ENCODE measurements at places on chromosomes 11 and 22.

DNA sequence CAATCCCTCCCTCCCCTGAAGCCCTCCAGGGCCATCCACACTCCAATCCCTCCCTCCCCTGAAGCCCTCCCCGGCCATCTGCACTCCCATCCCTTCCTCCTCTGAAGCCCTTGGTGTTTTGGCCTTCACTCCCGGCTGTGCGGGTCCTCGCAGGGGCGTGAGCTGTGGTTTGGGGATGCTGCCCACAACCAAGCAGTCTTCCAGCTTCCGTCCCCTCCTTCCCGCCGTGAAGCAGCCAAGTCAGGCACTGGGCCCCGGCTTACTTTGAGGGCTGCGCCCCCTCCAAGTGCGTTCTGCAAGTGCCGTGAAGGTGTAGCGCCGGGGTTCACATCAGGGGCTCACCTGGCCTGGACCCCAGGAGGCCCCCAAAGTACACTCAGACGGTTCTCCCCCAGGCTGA, 335.9 kb downstream of the BRD1 start:
- DNase-seq, result peak; percentile 56

DNA sequence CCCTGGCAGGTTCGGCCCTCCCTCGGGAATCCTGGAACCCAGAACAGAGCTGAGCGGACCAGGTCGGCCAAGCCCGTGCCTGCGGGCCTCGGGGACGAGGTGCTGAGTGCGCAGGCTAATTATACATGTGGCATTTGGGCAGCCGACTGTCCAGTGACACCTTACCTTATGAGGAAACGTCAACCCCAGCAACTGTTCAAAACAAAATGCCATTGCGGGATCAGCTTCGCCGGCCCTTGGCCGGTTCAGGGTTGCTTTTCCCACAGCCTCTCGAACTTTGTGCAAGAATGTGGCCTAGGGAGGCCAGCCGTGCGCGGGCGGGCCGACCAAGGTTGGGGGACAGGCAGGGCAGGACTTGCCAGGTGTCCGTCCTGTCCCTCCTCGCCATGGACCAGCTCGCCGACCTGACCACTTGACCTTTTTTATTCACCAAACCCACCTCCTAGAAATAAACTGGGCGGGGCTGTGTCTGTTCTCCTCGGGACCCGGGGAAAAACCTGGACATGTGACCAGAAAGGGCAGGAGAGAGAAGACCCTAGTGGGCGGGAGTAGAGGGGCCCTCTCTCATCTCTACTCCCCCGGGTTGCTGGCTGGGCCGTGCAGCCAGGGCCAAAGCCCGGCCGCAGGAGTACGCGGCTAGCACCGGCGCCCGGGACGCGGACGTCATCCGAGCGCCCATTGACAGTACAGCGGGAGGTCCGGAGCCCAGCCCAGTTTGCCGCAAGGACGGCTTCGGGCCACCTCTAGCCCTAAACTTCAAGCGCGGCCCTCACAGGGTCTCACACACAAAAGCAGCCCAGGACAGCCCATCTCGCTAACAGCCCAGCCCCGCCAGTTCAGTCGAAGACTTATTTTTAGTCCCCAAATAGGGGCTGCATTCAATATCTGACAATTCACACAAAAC, 134.3 kb upstream of the C11orf58 start:
- DNase-seq, result peak; percentile 72

GRCh38 chr11:94664346-94664745, 97.2 kb downstream of the PIWIL4 start:
- DNase-seq, result no peak

DNA sequence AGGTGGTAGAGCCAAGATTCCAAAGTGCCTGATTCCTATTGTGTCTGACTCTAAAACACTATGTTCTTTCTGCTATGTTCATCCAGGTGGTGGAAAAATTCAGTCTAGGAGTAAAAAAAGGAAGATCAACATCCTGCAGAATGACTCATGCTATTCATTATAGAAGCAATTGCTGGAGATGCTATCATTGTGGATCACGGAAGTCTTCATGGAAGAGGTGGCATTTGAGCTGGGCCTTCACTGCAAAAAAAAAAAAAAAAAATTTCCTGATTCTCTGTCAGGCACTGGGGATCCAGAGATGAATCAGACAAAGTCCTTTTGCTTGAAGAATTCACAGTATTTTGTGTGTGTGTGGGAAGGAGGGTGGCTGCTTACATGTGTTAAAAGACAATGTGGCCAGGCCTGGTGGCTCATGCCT, 1.4 kb upstream of the UVRAG start:
- DNase-seq, result no peak

DNA sequence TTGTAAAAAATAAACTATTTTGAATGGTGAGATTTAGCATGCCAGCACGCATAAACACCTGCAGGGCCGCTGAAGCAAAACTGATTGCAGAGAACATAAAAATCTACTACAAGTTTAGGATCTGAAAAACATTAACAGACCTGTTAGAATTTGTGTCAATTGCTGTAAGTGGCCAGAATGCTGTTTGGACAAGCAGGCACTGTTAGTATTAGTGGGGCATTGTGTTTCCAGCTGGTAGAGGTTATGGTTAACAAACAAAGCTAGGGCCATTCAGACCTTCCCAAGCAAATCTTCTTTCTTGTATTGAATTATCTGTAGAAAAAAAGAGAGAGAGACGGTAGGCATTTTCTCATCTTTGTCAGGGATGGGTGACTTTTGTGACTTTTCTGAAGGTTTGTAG, 57.6 kb upstream of the OLFML1 start:
- no peak for DNase-seq

- DNase-seq, result peak; percentile 73
These were observed 761.5 kb downstream of the NTM start for GRCh38 chr11:132131961-132132360.

- peak; percentile 36 for DNase-seq
These were observed 11.0 kb downstream of the CHST1 start for GRCh38 chr11:45654231-45655011.

DNA sequence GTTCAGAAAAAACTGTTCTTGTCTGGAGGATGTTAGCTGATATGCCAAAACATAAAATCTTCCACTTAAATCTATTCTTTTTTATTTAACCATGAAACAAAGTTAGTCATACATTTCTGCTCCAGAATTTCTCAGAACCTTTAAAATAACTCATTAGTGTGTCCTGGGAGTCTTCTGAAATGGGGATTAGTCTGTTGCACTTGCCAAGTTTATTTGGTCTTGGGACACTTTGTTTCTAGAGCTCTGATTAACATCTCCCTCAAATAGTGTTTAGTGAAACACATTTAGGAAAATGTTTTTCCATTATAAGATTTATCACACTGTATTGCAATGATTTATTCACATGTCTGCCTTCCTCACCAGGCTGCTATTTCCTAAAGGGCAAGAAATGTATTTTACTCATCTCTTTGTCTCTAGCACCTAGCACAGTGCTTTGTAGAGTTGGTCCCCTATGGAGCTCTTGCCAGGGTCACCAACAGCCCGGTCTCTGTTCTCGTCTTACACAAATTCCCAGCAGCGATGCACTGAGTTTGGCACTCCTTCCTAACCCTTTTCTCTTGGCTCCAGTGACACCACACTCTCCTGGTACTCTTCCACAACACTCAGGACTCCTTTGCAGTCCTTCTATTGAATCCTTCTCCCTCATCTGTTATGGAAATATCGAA, 189.2 kb downstream of the CSNK2A3 start:
- no peak for DNase-seq

DNA sequence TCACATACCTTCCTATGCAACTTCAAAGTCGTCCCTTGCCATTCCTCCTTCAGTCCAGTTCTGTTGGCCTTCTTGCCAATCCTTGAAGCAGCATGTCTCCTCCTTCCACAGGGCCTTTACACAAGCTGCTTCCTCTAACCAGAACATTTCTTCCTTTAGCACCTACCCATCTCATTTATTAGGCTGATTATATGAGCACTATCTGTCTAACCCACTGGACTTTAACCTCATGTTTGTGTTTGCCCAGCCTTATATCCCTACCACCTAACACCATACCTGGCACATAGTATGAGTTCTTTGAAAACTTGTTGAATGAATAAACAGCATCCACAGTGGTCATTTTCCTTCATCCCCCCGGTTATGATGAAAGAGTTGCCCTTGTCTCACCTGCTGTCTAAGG, 154.4 kb downstream of the WNT11 start:
- DNase-seq, result no peak

- DNase-seq, result no peak
These were observed 773 bp upstream of the PATL1 start for GRCh38 chr11:59669611-59670009.

DNA sequence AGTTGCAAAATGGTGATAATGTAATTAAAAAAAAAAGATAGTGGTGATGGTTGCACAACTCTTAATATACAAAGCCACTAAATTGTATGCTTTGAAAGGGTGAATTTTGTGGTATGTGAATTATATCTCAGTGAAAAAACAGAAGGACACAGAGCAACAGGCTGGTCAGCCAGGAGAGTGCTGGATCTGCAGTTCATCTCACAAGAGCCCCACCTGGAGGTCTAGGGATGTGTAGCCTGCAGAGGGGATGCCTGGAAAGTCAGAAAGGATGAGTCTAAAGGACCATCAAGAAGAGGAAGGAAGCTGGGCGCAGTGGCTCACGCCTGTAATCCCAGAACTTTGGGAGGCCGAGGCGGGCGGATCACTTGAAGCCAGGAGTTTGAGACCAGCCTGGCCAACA, 9.0 kb downstream of the POLR3H start:
- DNase-seq, result peak; percentile 85

DNA sequence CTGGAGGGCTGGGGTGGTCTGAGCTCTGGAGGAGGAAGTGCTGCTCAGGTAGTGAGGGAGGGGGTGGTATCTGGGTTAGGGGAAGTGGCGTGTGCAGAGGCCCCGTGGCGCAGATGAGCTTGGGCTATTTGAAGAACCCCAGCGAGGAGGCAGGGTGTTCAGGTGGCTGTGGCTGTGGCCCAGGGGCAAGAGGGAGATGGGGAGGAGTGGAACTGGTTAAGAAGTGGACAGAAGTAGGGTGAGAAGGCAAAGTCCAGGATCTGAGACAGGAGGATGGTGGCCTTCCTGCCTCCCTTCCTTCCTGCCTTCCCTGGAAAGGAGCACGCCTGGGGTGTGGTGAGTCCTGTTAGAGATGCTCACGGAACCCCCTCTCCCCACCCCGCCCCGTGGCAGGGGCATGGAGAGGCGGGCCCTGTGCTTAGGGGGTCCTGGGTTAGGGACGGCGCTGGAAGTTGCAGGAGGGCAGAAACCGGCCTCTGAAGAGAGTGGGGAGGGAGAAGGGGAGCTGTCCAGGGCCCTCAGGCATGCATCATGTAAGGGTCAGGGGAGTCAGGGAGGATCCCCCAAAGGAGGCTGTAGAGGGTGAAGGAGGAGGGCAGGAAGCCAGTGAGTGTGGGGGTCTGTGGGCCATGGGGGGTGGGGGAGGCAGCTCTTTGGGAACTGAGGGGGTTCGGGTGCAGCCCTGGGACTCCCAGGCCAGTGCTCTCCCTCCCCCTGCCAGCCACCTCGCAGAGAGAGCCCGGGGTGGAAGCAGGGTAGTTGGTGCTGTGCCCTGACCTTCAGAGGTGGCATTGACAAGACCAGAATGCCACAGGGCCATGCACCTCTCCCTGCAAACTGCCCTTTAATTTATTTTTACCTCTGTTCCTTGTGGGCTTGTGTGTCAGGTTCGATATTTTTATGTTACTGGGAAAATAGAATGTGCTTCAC, 63.7 kb upstream of the PARVG start:
- DNase-seq, result peak; percentile 24

GRCh38 chr11:113841691-113842090, 33.7 kb downstream of the USP28 start:
- DNase-seq, result no peak

- DNase-seq, result no peak
These were observed 40.9 kb upstream of the OR9Q1 start for GRCh38 chr11:57982776-57983175.

DNA sequence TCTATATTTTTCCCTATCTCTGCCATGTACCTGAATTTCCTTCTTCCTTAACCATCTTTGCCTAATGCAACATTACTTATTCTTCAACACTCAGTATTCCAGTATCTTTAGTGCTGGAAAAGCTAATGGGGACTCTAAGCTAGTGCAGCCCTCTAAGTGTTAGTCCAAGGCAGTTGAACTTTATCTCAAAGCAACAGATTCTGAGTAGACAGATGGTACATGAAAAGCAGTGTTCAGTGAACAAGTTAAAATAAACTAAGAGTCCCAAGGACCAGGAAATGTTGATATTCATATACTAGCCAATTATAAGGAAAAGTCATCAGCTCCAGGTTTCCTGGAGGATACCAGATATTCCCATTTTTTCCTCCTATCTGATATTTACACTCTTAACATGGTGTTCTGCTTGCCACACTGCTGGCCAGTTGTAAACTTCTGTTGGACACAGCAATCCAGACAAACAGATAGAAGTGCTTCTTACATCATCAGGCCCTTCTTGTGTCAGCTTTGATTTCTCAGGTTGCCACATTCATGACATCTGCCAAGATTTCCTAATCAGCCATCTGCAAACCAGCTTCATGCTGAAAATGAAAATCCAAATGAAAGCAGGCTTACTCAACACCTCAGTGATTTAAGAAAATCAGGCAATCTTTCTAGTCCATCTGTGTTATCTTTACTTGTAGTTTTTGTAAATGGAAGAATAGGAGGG, 255.9 kb upstream of the POU2AF2 start:
- DNase-seq, result no peak

DNA sequence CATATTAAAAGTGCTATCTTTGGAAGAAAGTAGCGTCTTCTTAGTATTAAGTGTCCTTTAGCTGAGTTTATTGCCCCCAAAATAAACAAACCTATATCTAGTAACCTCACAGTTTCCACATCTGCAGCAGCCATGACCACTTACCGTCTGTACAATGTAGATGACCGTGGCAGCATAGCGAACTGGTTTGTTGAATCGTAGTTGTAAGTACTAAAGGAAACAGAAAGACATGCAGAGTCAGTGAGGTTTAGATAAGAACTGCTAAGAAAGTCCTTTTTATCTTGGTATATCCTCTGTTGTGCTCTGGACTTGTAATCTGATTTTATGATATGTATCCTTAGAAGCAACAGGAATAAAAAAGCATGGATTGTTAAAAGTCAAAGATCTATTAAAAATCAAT, 9.4 kb downstream of the SLC5A12 start:
- no peak for DNase-seq

GRCh38 chr11:113198972-113199661, 115.3 kb upstream of the TTC12 start:
- DNase-seq, result no peak

DNA sequence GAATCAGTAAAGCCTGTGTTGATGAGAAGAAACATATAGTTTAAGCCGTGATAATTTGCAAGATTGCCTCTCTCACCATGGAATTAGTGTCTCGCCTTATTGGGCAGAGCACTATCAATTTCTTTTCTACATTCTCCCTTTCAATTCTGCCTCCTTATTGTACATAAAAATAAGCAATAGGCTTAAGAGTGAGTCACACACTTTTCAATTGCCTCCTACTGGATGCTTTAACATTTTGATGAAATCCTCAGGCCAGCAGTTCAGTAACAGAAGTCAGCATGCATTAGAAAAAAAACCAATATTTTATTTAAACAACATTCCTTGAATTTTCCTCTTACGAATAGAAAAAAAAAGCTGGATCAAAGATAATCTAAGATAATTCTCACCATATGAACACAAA, 33.8 kb upstream of the VWA5A start:
- no peak for DNase-seq
